Bronchial smooth muscle cell (primary cell): ENCODE measurements at places on chromosomes 6 and 20. TPM values are rescaled to one million over a fixed set of nuclear protein-coding genes. Genes with fewer than 3 reads are reported as not detected.

The VAPB gene
- total RNA-seq = 8.0 and 15.5 TPM in 2 replicates

The C6orf136 gene
- total RNA-seq = 2.2 and 2.7 TPM in 2 replicates

The PDE7B gene
- 43.3 and 65.6 TPM in 2 replicates for total RNA-seq

The HLA-DOB gene
- 0.32 and 1.5 TPM in 2 replicates for total RNA-seq

The SLC17A3 gene
- total RNA-seq = not detected in 2 replicates

The ULBP3 gene
- total RNA-seq = 8.4 and 9.5 TPM in 2 replicates

The SLC35D3 gene
- not detected in 2 replicates for total RNA-seq
